ENCODE measurements at places on chromosomes 12 and 14.

GRCh38 chr14:60757567-60758002, 23.0 kb downstream of the MNAT1 start:
- no peak for DNase-seq

DNA sequence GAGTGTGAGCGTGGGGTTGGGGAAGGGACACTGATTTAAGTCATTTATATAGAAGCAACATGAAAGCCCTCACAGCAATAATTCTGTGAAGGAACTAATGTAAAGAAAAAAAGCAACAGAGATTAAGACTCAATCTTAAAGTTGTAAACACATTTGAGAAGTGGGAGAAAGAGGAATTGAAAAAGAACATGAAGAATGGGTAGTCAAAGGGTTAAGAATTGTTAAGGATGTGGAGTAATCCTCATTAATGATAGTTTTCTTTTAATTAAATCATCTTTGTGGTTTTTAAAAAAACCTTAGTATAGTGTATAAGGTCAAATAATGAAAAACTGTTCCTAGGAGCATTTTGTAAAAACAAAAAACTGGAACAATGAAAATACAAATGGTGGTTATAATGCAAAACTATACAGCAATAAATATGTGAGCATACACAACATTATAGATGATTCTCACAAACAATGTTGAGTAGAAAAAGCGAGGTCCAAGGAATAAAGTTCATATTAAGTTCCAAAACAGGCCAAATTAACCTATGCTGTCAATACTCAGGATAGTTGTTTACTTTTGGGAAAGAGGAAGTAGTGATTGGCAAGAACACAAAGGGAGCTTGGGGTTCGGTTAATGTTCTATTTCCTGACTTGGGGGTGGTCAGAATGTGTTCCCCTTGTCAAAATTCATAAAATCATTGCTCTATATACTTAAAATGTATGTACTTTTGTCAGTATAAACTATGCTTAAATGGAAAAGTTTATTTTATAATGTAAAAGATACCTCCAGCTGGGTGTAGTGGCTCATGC, 120.4 kb upstream of the ATF7IP start:
- DNase-seq, result no peak

DNA sequence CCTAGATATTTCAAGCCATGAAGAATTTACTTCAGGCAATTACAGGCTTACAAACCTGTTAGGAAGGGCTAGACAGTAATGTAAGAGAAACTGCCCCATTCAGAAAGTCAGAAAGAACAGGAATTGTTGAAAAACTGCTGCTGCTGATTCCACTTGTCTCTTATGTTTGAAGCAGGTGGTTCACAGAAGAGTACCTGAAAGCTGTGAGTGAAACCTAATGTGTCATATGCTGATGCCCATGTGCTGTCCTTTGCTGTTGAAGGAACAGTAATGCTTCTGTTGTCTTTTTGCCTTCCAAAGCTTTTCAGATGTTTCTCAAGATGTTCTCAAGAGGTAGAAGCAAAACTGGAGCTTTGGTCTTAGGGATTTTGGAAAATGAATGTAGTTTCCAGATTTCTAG, 39.0 kb downstream of the MNAT1 start:
- DNase-seq, result no peak

GRCh38 chr12:14883686-14884085, 2.0 kb downstream of the MGP start:
- no peak for DNase-seq

DNA sequence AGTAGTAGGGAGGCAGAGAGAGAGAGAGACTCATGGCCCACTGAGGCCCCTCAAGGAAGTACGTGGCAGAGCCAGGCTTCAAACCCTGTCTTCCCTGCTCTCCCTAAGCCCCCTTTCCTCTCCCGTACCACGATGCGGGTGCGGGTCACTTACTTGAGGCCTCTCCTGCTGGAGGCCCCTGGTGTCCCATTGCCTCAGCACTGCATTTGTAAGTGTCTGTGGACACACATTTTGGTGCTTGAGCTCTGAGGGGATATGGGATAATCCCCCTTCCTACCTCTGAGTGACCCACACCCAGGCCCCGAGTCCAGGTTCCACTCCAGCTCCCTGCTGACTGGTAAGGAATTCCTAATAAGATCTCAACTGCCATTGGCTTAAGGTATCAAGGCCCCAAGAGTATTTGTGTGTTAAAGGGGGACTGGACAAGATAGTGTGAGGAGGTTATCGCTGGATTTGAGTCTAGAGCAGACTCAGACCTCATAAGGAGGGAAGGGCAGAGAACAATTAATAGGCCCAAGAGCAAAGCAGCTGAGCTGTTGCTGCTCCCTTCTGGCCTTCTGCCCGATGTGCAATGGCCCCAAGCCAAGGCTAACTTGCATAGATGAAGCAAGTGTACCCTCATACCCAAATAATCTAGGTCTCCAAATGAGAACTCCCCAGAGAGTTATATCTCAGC, 71.9 kb downstream of the CRACR2A start:
- no peak for DNase-seq

- DNase-seq, result no peak
These were observed 158.6 kb downstream of the SLC41A2 start for GRCh38 chr12:104799458-104799857.

DNA sequence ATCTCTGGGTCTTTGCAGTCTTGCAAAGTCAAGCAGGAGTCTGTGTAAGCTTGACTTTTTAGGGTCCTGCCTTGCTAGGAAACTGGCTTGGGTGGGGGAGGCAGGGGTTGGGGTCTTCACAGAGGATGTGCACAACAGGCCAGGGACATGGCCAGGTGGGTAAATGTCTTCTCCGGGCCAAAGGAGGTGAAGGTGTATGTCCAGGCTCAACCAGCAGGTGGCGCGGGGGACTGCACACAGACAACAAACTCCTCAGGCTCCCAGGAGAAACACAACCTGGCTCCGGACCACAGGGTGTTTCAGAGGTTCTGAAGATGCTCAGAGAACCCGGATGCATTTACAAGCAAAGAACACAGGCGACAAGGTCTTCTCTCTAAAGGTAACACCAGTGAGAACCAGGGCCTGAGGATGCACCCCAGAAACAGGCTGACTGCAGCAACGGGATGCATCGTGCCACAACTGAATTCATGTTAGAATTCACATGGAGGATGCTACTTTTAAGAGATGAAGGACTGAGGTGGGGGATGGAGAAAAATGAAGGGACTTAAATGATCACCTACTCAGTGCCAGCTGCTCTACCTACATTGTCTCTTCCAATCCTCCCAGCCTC, 56.0 kb downstream of the PLEKHG3 start:
- peak; percentile 47 for DNase-seq

DNA sequence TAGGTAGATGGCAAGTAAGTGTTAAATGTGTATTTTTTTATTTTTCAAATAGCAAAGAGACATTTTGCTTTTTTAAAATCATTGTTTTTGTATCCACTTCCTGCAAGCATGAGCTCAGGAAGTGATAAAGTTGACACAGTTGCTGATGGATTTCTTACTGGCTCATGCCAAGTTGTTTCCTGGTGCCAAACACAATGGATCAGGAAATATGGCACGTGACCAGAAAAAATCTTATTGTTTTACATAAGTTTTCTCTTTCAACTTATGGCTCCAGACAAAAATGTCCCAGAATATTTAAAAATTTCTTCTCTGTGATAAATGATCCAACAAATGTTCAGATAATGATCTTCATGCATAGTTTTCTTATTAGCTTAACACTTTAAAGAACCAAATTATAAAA, 1279.1 kb upstream of the FLRT2 start:
- no peak for DNase-seq

DNA sequence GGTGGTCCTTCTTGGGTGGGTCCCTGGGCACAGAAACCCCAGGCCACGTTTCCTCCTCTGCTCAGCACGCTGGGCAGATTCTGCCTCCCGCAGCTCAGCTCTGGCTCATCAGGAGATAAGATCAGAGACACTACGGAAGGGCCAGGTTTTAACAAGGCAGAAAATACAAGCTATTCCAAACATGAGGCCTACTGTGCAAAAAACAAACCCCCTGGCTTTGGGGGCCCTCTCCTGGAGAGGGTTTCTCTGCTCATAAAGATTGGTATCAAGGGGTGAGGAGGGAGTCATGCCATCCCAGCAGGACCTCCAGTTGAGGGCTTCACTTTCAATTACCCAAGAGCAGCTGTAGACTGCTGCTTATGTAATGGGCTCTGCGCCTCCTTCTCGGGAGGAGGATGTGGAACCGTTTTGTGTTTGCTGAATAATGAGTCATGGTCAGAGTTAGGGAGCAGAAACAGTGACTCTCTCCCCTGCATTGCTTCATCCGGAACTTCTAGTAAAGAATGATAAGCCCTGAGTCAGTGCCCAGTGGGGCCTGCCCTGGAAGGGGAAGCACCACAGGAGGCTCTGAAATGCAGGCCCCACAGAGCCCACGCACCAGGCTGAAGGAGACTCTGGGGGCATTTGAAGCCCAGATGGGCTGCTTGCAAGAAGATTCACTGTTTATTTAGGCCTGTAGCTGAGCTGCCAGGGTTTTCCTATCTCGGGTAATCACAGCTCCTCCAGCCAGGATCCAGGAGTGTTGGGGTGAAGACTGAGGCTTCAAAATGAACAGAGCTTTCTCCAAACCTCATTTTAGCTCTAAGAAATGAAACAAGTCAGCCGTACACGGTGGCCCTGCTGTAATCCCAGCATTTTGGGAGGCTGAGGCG, 79.3 kb downstream of the SSPN start:
- DNase-seq, result no peak

- no peak for DNase-seq
These were observed 37.1 kb downstream of the LRRK2 start for GRCh38 chr12:40261937-40262336.

- no peak for DNase-seq
These were observed 103.7 kb downstream of the DYRK2 start for GRCh38 chr12:67752226-67752732.

- no peak for DNase-seq
These were observed 77.0 kb upstream of the BCL11B start for GRCh38 chr14:99348816-99349614.

DNA sequence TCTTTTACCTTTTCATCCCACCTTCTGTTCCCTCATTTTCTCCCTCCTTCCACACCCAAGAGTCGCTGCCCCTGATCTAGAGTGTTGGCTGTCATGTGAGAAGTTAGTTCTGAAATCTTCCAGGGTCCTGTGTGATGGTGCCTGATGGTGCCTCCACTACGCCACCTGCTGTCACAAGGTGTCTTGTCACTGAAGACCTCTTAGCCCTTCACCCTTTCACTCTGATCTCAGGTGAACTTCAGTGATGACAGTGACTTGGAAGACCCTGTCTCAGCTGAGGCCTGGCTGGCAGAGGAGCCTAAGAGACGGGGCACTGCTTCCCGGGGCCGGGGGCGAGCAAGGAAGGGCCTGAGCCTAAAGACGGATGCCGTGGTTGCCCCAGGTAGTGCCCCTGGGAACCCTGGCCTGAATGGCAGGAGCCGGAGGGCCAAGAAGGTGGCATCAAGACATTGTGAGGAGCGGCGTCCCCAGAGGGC, 7.6 kb upstream of the PFDN5 start:
- DNase-seq, result peak; percentile 55

DNA sequence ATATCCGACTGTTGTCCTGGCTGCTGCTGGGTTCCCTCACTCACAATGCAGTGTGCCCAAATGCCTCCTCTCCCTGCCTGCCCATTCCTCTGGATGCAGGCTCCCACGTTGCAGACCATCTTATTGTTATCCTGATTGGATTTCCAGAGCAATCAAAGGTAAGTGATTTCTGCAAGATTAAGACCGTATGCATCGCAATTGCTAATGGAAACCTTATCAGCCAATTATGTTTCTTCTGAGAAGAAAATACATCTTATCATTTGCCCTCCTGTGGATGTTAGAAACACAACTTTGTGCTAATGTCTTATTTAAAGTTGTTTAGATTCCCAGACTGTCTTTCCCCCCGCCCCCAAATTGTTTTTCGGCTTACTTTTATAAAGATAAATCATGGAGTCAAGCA, 98.1 kb downstream of the PRIMA1 start:
- DNase-seq, result no peak

DNA sequence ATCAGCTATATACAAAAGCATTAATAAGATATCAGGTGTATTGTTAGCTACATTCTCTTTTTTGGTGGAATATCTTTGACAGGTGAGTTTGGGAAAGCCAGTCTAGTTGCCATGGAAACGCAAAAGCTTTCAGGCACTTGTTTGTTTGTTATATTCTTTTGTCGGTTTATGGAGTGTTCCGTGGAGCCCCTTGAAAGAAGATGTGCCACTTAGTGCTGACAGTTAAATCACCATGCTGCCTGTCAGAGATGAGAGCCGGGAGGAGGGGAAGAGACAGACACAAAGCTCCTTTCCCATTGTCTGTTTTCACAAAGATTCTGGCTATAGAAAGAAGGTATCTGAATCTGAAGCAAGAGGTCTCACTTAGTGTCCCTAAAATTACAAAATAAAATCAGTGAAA, 170.8 kb downstream of the SNAPC1 start:
- DNase-seq, result no peak

DNA sequence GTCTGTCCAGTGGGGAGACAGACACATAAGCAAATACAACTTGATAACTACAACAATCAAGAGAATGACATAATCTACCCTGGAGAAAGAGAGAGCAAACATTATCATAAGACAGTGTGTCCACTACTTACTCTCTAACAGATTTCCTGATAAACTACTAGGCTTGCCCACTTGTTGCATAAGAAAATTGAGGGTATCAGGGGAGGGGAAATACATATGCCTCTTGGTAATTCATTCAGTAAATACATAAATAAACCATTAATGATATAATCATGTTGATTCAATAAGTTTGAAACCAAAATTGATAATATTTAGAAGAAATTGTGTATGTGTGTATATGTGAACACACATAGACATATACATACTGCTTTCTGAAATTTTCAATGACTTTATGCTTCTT, 76.6 kb downstream of the ERGIC2 start:
- DNase-seq, result no peak

DNA sequence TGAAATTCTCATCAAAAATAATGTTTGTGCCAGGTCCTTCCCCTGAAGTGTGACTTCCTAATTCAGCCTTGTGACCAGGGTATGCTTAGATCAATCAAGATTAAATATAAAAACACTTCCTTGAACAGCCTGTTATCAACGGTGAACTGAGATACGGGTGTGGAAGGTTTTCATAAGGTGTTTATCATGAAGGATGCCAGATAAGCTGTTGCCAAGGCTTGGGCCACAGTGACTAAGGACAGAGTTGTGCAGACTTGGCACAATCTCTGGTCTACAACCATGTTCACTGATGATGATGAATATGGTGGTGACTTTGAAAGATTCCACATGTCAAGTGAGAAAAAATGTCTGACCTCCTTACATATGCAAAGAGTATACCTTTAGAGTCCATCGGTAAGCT, 51.3 kb upstream of the LIN7A start:
- DNase-seq, result no peak

DNA sequence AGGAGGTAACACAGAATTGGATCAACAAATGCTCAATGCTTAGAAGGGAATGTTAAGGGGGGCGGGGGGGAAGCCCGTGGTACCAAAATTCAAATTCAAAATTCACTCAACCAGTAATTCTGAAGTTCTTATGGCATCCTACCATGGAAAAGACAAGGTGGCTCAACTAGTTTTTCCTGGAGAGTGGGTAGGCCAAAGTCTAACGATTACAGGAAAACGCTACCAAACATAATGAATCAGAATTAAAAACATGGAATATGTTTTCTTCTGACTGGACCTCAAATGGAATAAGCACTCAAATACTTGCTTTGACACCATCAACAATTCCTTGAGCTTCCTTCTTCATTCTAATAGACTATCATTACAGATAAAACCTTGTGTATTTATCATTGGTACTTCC, 2.3 kb downstream of the NACA start:
- no peak for DNase-seq

GRCh38 chr12:120263748-120264085, 1.8 kb downstream of the PXN start:
- DNase-seq, result no peak

Measured in activated T-helper 1 cell treated with anti-CD3 and anti-CD28 coated beads, Interleukin-2, amount 50 U/mL, for 16 hours (primary cell).